ENCODE measurements at places on chromosomes 12 and 14.

DNA sequence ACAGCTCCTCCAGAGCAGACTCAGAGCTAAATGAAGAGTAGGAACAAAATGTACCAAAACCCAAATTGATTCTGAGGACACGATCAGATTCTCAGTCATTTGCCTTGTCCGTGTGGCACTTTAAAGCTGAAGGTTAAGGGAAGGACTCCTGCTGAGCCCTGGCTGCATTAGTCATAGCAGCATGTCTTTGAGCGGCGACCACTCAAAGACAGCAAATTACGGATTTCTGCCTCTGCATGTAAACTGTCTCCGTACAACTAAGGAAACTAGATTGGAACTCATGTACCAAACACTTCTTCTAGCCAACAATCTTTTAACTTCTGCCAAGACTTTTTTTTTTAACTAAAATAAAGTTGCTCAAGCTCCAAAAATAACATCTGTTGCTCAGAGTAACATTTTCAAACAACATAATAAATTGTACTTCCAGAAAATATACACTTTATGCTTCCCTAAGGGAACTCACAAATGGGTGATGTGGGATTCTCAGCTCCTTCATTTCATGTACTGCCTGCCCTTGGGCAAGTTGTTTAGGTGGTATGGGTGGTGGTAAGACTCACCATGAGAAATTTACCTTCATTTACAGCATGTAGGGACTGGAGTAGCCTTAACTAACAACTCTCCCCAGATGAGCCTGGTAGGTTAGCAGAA lies 56.1 kb downstream of the RERG start:
- DNase-seq: no peak

- no peak for DNase-seq
These were observed 2.1 kb upstream of the UBC start for GRCh38 chr12:124916374-124917134.

GRCh38 chr14:32200368-32201192 lies 1.3 kb upstream of the RNU6-7 start:
- DNase-seq: no peak

- no peak for DNase-seq
These were observed 6.9 kb upstream of the KRT74 start for GRCh38 chr12:52580496-52580895.

GRCh38 chr14:54724123-54724522 lies 157.2 kb downstream of the SAMD4A start:
- no peak for DNase-seq

GRCh38 chr12:77231501-77231918 lies 166.1 kb upstream of the E2F7 start:
- DNase-seq: no peak

- no peak for DNase-seq
These were observed 634.6 kb downstream of the SLC6A15 start for GRCh38 chr12:84277986-84278385.

DNA sequence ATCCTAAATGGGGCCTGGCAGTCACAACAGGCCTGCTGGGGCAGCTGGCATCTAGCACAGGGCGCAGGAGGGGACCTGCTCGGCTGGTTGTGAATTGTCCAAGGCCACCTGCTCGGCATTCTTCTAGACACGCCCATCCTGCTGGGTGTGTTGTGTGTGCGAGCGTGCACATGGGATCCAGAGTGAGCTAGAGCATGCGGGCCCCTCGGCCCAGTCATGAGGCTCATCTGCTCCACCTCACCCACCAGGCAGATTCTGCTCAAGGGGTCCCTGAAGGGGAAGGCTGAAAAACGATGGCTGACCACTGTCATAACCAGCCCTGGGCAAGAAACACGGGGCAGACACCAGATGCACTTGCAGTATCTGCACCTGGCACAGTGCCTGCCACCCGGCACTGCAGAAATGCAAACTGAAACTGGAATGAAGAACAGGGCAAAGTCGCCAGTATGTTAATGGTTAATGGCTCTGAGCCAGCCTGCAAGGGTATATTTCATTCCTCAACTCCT lies 31.8 kb downstream of the MAX start:
- no peak for DNase-seq

DNA sequence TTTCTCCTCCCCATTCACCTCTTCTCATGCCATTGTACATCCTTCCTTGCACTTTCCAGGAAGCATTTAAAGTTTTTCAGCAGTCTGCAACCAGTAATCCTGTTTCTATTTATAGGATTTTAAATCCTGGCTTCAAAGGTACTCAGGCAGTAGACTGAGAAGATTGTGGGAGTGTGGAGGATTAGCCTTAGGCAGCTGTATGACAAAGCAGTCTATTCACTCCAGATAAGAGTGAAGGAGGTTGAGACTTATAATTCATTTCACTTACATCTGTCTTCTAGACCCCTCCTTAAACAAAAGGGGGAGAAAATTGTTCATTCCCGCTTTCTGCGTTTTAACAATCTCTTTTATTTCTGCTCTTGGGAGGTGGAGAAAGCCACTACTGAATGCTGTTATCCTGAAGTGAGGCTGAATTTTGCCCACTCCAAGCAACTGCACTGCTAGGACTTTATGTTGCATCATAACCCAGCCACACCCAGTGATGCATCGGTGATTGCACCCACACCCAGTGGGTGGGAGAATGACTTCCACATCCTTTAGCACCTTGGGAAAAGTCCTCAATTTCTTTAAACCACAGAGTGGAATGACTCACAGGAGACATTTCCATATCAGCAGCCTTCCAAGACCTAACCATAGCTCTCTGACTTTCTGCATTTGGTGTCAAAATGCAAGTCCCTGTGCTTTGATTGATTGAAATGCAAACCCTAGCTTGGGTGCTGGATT lies 382.5 kb upstream of the ATP2B1 start:
- no peak for DNase-seq

GRCh38 chr12:49941556-49942511 lies 8.7 kb upstream of the AQP2 start:
- DNase-seq: no peak

DNA sequence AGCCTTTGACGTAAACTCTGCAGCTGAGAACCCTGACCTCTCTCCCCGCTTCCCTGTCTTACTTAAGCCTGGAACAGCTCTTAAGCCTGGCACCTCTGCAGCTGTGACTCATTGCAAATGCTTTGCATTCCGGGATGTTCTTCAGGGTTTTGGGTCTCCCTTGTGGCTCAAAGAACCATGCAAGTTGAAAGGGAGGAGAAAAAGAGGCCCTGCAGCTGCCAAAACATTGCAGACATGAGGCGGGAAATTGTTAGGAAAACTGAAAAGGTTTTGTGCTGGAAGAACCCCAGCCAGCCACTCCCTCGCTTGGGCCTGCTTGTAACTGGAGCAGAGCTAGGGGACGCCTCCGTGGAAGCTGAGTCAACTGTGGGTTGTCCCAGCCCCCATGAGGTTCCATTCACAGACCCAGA lies 60.2 kb upstream of the FERMT2 start:
- no peak for DNase-seq

DNA sequence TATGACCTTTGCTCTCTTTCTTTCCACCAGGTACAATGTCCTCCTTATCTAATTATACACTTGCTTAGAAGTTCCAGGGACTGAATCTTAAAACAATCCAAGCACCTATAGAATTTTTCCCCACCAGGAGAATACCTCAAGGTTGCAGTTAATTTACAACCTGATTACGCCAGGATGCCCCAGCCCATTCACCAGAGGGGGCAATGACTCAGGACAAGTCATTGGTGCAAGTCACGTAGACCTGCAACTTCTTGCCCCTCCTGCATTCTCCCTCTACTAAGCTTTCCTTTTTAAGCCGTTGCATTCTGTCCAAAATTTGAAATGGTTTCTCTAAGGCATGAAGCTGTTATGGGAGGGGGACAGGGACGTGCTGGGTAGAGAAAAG lies 111.1 kb upstream of the SCAF11 start:
- DNase-seq: no peak

DNA sequence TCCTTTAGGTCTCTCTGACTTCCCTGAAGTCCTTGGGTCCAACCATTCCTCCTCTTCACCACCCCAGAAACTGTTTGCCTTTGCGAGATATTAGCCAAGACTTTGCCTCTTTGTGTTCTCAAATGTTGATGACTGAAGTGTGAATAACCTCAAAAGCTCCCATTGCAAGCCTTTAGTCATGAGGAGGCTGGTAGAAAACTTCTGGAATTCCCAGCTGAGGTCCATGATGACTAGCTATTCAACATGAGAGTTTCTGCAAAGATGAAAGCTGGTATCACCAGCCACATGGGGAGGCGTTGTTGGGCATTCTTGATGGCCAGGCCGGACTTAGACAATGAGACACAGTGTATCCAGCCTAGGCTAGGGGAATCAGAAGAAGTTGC lies 111.7 kb downstream of the TBX5 start:
- no peak for DNase-seq

GRCh38 chr12:8817856-8818255 lies 4.6 kb upstream of the A2ML1 start:
- DNase-seq: no peak

GRCh38 chr14:52551696-52552062 lies 626 bp downstream of the TXNDC16 start:
- no peak for DNase-seq

DNA sequence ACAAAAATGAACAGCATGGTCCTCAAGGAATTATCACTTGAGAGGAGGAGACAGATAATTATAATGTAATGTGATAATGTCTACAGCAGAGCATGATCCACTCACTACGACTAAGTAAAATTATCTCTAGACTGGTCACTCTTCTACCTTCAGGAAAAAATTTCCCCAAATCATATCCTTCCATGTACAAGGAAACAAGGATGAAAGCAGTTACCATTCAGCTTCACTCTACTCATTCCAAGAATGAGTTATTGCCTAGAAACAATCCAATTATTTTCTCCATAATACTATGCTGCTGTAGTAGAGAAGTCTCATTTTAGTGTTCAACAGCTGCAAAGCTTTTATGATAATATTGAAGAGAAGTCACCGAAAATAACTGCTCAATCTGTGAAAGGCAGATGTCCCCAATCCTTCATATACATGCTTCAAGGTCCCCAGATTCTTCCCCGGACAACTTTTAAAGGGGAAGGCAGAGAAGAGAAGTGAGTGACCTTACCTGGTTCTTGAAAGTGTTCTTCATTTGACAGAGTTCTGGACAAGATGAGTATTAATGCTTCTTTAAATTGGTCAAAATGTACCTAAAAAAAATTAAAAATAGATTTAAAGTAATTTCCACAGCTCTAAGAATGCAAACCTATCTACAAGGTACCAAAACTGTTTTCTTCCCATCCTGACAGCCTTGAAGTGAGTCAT lies 24.6 kb downstream of the NIN start:
- no peak for DNase-seq

GRCh38 chr14:54737132-54737711 lies 165.4 kb downstream of the GCH1 start:
- DNase-seq: no peak

DNA sequence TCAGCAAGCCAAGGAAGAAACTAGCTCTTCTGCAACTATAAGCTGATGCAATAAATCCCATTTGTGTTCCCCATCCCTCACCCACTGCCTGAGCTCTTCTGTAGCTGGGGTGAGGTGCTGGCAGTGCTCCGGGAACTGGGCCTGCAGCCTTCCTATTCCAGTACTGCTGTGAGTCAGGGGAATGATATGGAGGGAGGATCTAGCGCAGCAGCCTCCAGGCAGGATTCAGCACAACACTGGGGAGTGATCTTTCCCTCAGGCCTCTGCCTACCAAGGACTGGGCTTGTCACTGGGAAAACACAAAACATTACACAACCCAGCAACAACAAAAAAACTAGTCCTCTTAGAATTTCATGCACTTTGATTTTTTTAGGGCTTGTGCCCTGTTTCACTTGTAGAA lies 58.7 kb downstream of the ST8SIA1 start:
- no peak for DNase-seq

- no peak for DNase-seq
These were observed 1.9 kb downstream of the RIOX1 start for GRCh38 chr14:73492670-73493069.

DNA sequence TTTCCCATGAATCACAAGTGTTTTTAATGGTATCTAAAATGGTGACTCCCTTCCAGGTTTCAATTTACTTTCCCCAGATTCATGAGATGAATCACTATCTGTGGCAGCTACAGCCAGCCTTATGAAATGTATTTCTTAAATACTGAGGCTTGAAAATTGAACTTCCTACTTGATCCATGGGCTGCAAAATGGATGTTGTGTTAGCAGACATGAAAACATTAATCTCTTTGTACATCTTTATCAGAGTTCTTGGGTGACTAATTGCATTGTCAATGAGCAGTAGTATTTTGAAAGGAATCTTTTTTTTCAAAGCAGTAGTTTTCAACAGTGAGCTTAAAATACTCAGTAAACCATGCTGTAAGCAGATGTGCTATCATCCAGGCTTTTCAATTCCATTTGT lies 250.8 kb downstream of the SLC6A15 start:
- no peak for DNase-seq

GRCh38 chr12:120879102-120879501 lies 25.1 kb downstream of the SPPL3 start:
- no peak for DNase-seq

DNA sequence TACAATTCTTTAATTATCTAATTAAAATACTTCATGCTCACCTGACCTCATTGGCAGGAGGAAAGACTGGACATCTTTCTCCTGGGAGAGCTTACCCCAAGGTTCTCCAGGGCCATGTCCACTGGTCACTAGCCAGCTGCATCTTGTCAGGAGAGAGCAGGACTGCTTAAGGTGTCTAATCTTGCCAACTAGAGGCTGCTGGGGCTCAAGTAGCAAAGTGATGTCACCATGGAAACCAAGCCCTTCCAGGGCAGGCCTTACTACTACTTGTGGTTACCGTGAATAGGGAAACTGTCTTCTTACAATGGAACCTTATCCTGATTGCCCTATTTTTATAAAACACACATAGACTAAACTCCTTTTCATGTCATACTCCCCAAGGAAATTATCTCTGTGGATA lies 376.4 kb downstream of the SNAPC1 start:
- DNase-seq: no peak

GRCh38 chr14:32336702-32337101 lies 7.6 kb downstream of the AKAP6 start:
- no peak for DNase-seq

DNA sequence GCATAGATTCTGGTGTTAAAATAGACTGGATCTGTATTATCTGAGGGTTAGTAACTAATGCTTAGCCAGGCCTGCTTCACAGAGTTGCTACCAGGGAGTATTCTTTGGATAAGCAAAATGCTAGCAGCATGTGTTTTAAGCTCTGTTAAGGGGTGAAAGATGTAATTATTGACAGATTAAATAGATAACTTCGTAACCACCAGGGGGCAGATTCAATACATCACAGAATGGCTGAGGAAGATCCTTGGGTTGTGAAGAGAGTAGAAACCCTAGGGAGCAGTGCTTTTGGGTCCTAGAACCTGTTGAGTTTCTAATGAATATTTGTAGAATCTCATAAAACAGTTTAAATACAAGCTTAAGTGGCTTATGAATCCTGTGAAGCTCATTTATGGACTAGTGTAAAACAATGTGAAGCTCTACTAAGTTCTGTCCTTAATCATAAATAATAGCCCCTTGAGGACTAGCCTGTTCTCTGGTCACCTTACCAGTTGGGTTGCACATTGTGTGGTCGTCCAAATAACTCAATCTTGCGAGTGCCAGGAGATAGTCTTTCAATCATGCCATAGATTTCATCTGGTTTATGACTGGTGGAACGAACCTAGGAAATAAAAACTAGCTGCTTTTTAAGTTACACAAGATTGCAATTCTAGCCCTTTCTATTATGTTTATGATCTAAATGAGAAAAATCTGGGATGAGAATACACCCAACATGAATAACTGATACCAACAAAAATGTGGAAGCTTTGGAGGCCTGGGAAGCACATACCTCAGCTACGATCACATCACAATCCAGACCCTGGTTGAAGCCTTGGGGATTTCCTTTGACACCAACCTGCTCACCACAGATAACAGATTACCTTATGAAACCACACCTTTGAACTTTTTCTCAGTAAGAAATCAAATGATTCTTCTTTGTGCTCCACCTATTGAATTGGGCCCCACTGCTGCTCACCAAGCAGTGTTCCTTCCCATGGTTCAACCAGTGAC lies 12.3 kb downstream of the METTL3 start:
- DNase-seq: no peak

All from stimulated activated CD4-positive, alpha-beta T cell treated with anti-CD3 and anti-CD28 coated beads, Interleukin-1b, Interleukin-23, amount 100 ng/mL, for 1 hour (primary cell).